ENCODE measurements at places on chromosomes 2 and 18.

GRCh38 chr2:160742667-160743066, 249.1 kb upstream of the RBMS1 start:
- DNase-seq, result no peak

- no peak for DNase-seq
These were observed 57.8 kb upstream of the CHN1 start for GRCh38 chr2:175062787-175063585.

DNA sequence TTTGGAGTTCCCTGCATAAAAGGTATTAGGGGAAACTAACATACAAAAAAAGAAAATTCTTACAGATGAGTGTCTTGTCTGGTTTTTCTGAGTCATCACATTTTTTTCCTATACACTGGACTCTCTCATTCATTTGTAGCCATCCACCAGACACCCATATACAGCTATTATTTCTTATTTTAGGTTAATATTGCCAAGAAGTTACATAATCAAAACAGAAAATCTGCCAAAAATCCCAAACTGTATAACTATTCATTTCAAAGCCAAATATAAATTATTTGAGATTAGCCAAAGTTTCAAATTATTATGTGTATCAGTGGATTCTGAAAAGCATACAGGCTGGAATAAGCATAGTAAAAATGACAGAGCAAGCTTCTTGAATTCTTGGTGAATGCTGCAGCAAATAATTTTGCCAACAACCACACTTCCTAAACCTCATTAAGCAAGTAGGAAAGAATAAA, 191.2 kb downstream of the NCKAP5 start:
- DNase-seq, result no peak

- no peak for DNase-seq
These were observed 102.3 kb downstream of the TCF4 start for GRCh38 chr18:55485666-55486065.

- DNase-seq, result no peak
These were observed 6.5 kb downstream of the IL1B start for GRCh38 chr2:112829961-112830681.

- DNase-seq, result no peak
These were observed 108.8 kb downstream of the SLC4A3 start for GRCh38 chr2:219736209-219736608.

DNA sequence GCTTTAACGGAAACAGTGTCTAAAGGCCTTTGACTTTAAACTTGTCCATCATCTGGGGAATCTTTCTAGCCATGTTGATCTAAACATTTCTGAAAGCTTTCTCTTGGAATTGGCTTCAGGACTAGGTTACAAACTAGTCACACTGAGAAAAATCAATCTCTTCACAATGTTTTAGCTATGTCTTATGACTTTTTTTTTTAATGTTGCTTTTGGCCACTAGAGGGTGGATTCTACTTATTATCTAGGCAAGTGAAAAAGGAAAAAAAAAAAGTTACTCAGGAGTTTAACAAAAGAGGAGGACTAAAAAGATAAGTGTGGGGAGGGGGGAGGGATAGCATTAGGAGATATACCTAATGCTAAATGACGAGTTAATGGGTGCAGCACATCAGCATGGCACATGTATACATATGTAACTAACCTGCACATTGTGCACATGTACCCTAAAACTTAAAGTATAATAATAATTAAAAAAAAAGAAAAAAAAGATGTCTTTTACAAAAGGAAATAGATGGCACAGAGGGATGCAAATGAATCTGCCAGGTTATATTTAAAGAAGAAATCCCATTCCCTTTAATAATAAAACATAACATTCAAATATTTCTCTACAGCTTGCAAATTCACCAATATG, 160.4 kb upstream of the PID1 start:
- DNase-seq, result no peak

DNA sequence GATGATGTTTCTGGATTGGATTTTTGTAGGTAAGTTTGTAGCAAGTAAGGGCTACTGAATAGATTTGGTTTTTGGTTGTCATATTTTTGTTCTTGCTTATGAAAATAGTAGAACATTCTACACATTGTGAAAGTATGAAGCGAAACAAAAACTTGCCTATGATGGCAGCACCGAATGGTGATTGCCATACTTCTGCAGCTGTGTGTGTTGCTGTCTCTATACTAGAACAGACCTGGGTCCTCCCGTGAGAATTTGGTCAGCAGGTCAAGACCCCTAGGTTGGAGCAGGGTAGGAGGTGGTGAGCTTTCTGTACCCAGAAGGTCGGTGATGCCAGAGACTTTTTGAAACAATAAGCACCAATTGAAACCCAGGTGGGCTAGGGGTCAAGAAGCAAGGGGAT, 322.6 kb downstream of the PRKCE start:
- DNase-seq, result no peak

DNA sequence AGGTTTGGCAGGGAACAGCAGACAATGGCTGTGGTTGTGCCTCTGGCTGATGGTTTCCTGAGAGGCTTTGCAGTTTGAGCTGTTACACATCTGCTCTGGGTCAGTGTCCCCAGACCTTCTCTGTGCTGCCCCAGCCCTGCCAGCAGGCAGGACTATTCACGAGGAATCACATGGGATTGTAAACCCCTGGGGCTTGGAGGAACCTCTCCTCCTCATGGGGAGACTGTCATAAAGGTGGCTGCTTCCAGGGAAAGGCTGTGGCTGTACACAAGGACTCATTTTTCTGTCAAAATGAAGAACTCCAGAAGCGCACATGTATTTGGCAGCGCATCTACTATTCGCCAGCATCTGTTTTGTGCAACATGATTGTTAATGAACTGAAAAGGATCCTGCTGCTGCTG, 142.6 kb upstream of the CYP1B1 start:
- DNase-seq, result no peak

- DNase-seq, result no peak
These were observed 46.2 kb upstream of the B3GNT2 start for GRCh38 chr2:62149708-62150107.

DNA sequence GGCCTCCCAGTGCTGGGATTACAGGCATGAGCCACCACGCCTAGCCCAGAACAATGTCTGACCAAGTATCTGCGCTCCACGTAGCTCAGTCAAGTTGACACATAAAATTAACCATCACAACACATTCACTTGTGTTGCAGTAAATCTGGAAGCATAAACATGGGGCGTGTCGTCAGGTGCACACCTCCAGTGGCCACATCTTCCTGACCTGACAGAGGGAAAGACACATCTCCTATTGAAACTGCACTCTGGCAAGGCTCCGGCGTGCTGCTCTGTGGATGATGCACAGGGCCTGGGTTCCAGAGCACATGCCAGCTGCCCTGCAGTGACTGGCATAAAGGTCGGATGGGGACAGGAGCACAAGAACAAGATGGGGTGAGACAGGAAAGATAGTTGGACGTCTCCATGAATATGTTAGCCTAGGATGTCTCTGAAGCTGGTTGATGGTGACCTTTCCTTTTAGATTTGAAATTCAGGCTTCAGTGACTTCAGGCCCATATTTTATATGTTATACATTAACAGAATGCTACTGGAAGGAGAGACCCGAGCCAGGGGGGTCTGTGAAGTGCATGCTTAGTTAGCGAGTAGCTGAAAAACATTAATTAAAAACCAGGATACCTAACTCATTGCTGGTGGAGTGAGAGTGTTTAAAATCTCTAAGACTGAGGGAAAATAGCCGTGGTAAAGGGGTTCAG, 10.9 kb downstream of the IMPA2 start:
- no peak for DNase-seq

DNA sequence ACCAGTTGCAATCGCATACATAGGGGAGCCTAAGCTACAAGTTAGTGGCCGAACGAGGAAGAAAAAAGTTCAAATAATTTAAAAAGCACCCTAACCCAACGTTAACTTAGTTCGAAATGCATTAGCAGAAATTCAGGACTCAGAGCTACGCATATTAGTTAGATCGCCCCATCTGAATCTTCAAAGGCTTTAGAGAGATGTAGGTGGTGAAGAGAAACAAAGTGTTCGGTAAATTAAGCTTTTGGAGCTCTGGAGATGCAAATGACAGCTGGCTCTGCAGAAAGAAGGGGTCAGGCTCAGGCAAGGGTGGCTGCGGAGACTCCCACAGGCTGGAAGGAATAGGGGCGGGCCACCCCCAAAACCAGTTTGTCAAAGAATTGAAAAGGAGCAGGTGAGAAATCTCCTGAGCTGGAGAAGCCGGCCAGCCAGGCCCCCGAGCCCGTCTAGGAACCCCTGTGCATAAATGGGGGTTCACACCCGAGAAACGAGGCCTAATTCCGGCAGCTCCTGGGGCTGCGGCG, 621 bp downstream of the TXNL1 start:
- DNase-seq, result no peak

GRCh38 chr2:198144660-198145059, 340.3 kb downstream of the PLCL1 start:
- DNase-seq, result peak; percentile 7

- no peak for DNase-seq
These were observed 620.4 kb downstream of the STK39 start for GRCh38 chr2:167626961-167627360.
